A172 (cell line): ENCODE measurements at places on chromosomes 16 and 17. TPM values are rescaled to one million over a fixed set of nuclear protein-coding genes. Genes with fewer than 3 reads are reported as not detected.

DNA sequence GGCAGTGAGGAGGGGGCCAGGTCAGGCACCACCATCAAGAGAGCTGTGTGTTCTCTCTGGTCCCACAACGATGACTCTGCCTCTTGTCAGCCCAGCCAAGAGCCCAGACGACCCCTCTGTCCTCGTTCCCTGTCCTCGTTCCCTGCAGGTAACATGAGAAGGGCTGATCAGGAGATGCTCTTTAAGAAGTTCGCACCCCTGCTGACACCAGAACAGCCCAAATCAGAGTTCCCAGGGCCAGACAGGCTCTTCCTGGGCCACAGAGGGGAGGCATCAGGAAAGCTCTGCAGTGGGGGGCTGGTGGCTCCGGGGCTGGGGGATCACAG lies 13.5 kb upstream of the DNAI2 start:
- no peak for DNase-seq

DNA sequence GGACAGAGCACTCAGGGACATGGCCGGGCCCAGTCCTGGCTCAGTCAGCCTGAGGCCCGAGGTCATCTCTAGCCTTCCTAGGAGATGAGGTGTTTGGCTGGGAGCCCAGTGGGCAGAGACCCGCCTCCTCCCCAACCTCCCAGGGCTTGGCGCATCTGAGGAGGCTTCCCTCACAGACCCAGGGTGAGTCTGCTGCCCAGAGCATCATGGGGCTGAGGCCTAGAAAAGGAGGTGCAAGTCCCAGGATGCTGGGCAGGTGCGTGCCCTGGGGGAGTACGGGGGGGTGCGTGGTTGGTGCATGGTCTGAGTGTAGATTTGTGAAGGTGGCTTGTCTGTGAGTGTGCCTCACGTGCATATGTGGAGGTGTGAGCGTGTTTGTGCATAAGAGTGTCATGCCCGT lies 4.7 kb downstream of the PDE6G start:
- DNase-seq = peak; percentile 88

- DNase-seq = peak; percentile 65
Measured at GRCh38 chr16:29729116-29729521, 16.7 kb downstream of the C16orf54 start.

ATP6V0C gene
- total RNA-seq = 24.7 and 51.1 TPM in 2 replicates

ADAM11 gene
- 2.2 and 2.8 TPM in 2 replicates for total RNA-seq

ACAP1 gene
- 0.90 and 4.1 TPM in 2 replicates for total RNA-seq

DNA sequence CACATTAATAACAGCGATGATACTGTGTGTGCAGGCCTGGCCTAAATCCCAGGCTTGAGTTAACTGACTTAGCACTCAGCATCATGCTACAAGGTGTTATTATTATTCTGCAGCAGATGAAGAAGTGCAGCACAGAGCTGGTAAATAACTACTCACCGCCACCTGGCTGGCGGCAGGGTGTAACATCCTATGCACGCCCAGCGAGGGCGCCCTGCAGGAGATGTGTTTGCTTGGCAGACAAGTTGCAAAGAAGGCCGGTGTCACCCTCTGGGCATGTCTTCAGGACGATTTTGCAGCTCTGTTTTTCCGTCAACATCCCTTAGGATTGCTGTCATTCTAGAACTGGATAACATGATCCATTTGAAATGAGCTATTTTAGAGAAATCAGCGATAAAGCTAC lies 30.1 kb downstream of the DNAH9 start:
- no peak for DNase-seq

KRTAP4-6 gene
- not detected in 2 replicates for total RNA-seq

MT1G gene
- total RNA-seq = not detected in 2 replicates

GRCh38 chr17:18968945-18969887 lies 17.3 kb downstream of the SLC5A10 start:
- DNase-seq = peak; percentile 57

DNA sequence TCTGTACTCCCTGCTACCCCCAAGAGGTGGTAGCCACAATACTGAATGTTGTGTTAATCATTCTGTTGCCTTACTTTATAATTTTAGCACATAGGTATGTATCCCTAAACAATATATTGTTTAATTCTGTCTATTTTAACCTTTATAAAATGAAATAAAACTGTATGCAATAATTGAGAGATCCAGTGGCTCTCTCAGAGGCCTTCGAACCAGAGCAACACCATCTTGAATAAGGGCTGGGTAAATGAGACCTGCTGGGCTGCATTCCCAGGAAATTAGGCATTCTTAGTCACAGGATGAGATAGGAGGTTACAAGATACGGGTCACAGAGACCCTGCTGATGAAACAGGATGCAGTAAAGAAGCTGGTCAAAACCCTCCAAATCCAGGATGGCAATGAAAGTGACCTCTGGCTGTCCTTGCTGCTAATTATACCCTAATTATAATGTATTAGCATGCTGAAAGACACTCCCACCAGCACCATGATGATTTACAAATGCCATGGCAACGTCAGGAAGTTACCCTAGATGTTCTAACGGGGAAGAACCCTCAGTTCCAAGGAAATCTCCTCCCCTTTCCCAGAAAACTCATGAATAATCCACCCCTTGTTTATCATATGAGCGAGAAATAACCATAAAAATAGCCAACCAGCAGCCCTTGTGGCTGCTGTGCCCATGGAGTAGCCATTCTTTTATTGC lies 2.0 kb upstream of the CANT1 start:
- DNase-seq = peak; percentile 65

- DNase-seq = peak; percentile 49
Measured at GRCh38 chr17:49108318-49108717, 24.3 kb upstream of the B4GALNT2 start.

DNA sequence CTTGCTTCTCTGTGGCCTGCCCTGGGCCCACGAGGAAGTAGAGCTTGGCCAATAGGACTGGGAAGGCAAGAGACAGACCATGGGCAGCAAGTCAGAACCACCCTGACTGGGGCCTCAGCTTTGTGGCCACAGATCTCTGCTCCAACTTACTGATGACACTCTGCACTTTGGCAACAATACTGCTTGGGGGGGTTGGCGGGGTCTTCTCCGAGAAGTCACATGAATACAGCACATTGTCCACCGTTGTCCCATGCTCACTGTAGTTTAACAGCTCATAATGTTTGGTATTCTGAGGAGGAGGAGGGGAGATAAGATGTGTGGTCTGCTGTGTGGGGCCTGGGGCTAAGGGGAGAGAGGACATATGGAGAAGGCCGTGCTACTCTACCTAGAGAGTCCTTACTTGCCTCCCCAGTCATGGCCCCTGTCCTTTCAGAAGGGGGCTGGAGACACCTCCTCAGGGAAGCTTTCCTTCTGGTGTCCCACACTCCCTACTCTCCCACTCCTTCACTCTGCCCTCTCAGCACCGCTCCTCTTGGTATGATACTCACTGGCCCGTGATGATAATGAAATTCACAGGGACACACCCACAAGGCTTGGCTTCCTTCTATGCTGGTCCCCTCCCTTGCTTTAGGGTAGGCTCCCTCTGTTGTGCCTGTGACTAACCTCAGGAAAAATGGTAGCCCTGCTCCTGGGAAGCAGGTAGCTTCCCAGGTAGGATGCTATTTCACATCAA lies 4.0 kb upstream of the DHRS13 start:
- DNase-seq = no peak

SYT17 gene
- 0.55 and 1.3 TPM in 2 replicates for total RNA-seq

GRCh38 chr17:11446316-11446715 lies 152.0 kb upstream of the DNAH9 start:
- DNase-seq = no peak

KRT36 gene
- total RNA-seq = 0.05 TPM in 1 of 2 replicates, not detected in the other
